Activated T-helper 1 cell treated with anti-CD3 and anti-CD28 coated beads, Interleukin-2, amount 50 U/mL, for 16 hours (primary cell): ENCODE measurements at places on chromosomes 1 and 21.

DNA sequence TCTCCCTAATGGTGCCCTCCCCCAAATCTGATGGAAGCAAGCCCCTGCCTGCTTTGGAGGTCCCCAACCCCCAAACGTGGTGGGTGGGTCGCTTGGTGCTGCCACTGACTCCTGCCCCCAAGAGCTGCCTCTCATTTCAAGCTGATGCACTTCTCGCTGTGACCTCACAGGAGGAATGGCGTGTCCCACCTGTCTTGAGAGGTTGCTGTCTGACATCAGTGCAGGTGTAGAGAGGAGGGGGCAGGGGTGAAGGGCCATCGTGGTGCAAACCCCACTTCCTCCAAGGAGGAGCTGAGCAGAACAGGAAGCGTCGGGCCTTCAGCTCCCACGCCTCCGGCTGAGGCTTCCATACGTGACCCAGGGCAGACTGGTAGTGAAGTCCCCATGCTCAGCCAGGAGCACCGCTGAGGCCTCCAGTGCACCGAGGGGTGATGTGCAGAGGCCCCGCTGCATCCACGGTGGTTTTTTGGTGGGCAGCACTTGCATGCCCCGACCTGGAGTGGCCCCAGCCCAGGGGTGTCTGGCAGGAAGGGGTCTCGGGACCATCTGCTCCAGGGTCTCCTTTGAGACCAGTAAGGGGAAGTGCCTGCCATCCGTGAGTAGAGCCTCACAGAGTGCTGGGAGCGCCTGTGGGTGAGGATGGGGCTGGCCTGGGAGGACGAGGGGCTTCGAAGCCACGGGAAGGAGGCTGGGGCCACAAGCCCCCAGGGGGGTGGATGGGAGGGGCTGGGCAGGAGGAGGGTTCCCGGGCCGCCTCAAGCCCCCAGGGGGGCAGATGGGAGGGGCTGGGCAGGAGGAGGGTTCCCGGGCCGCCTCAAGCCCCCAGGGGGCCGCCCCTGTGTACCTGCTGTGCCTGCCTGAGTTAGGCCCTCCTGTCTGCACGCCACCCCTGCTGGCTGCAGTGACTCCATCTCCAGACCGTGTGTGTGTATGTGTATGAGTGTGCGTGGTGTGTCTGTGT, 39.8 kb downstream of the WDR4 start:
- DNase-seq = no peak

DNA sequence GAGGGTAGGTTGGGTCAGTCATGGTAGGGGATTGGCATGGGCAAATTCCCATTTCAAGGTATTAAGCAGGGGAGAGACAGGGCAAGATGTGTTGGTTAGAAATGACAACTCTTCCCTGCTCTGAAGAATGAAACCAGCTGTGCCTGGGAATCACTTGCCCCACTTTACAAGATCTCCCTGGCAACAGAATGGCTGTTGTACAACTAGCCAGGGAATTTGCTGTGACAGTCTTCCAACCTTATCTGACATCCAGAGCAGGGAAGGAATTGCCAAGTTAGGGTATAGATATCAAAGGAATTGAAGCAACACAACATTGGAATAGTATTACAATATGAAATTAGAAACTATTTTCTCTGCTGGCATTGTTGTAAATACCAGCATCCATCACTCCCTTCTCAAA, 154.7 kb downstream of the CACNA1E start:
- no peak for DNase-seq

DNA sequence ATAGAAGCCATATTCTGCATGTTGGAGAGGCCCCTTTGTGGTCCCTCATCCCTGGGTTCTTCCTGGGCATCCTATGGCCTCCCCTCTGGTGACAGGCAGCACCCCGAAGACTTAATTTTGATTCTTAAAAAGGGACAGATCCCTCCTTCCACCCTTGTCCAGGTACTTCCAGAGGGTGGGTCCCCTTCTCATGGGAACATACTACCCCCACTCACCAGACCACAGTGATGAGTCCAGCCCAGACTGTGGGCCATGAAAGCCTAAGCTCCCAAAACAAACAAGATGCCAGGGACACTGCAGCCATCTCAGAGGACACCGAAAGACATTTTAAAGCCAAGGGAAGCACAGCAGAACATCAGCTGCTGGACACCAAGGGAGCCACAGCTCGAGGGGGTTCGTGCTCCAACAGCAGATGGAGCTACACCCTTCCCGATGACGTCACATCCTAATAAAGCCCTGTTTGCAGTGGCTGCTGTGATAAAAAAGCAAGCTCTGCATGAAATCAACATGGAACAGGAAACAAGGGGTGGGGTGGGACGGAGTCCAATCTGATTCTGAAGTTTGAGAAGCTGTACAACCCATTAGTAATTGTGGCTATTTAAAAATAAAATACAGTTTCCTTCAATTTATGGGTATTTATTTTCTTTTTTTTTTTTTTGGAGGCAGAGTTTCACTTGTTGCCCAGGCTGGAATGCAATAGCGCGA, 32.4 kb downstream of the GNB1 start:
- no peak for DNase-seq

DNA sequence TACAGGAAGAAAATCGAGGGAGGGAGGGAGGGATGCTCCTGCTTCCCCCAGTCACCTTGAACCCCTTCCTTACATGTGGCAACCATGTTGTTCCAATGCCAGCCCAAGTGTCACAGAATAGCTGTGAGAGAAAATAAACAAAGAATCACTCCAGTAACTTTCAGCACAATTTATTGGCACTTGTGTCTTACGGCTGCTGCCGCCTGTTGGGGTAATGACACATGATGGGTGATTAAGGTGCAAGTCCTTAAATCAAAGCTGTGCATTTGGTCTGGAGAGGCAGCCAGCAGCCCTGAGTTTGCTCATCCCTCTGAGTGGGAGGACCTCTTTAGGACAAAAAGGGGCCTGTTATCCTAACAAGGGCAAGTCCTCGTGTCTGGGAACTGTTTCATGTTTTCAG, 377.7 kb downstream of the PCP4 start:
- no peak for DNase-seq

DNA sequence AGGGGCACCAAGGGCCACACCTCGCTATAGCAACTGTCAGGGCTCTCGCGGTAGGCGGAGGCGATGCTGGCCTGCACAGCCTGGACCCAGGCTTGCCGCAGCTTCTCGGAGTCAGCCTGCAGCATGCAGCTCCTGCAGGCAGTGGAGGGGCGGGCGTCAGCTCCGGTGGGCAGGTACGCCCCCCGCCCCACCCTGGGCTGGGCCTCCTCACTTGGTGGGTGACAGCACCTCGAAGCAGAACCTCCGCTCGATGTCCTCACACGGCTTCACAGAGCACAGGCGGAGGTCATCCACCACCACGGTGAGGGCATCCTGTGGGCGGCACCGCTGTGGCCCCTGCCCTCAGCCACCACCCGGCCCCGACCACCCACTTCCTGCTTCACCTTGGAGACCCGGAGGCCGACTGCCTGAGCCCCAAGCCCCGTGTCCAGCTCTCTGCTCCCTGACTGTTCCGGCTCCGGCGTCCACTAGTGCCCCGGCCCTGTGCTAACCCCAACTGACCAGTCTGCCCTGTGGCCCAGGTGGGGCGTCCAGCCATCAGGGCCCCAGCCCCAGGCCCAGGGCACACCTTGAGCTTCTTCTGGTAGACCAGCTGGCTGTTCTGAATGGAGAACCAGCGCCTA, 9.8 kb downstream of the ACAP3 start:
- DNase-seq = no peak
